ENCODE measurements at places on chromosomes 12 and 14.

DNA sequence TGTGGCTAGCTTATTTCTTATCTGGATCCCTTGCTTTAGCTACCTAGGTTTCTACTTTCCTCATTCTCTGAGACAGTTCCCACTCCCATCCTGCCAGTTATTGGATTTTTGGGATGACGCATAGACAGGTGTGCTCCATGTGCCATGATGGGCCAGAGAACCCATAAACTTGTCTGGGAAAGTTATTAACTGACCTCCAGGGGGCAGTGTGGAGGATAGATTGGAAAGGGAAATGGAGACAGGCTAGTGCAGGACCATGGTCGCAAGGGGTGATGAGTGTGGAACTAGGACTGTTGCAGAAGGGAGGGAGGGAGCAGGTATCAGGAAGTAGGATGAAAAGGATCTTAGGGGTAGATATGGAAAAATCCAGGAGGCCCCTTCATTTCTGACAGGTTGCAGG is 80.3 kb downstream of the ESRRB start:
- DNase-seq = no peak

DNA sequence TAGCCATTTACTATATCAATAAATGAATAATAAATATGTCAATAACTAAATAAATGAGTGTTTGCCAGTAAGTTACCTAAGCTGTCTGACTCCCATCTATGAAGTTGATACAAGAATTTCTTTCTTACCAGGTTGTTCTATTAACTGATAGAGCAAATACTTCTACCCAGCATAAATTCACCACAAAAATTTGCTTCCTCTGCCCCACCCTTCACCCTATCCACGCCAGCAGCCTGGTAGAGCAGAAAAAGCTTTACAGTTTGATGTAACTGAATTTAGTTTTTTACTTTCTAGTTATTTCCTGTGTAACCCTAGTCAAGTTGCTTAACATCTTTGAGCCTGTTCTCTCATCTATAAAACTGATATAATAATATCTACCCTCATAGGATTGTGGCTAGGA is 94.9 kb upstream of the SLC16A7 start:
- DNase-seq = no peak

DNA sequence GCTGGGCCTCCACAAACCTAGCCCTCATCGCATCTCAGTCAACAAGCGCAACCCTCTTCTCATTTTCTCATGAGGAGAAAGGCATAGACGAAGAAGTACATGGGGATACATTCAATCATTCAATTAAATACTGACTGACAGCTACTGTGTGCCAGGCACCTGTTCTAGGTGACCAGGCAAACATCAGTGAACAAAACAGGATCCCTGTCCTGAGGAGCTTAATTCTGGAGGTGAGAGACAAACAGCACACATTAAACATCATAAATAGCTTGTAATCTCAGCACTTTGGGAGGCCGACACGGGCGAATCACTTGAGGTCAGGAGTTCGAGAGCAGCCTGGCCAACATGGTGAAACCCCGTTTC is 362 bp upstream of the ACYP1 start:
- no peak for DNase-seq

DNA sequence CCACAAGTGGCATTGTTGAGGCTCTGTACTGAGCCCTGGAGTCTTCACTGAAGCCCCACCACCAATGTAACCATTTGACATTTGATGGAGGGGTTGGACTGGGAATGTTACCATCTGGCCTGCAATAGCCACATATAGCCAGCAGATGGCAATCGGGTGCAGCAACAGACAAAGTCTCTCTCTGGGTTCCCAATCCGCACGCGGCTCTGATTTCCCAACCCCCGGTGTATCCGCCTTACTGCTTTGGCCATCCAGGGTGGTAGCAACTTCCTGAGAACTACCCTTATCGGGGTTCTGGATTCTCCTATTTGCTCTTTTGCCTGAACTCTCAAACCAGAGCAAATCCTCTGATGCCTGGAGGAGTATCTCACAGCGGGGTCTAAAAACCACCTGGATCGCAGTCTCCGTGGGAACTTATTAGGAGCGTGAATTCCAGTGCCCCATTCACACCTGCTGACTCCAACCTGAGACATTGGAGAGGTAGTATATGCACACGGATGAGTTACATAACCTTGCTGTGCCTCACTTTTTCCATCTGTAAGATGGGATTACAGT is 14.2 kb downstream of the VRTN start:
- peak; percentile 11 for DNase-seq

DNA sequence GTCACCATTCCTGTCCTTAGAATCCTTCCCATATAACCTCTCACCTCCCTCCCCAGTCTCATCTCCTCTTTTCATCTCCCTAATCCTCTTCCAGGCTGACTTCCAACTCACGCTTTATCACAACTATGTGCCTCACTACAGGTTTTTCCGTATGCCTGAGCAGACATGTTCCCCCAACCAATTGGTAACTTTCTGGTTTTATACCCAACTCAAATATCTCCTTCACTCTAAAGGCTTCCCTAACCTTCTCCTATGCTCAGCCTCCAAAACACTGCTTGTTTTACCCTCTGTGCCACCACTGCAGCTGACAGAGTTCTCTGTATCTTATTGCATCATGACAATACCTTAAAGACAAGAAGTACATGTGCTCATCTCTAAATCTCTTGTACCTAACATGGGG is 139.7 kb downstream of the KSR2 start:
- no peak for DNase-seq

DNA sequence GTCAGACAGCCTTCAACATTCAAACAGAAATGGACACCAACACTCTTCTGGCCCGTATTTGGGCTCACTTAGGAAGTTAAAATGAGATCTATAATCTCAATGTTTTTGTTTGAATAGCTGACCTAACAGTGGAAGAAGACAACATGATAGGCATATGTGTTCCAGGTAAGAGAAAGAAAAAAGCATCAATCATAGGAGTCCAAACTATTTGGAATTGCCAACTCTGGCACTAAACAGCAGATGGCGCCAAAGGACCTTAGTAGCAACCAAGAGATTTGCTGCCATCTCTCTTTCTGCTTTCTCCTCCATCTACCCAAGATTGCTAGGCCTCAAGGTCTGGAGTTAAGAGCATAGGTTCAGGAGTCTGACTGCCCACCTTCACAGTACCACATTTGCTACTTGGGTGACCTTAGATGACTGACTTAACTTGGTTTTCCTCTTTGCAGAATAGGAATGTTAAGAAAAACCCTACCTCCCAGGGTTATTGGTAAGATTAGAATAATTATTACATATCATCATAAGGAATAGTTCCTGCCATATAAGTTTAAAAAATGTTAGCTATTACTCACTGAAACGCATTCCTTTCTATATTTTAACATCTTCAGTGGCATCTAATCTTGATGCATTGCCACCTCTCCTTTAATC is 30.2 kb downstream of the PEX5 start:
- DNase-seq = no peak

- no peak for DNase-seq
These were observed 35.7 kb downstream of the DCAF5 start for GRCh38 chr14:69117020-69117767.

GRCh38 chr14:100907240-100907639 is 3.7 kb upstream of the RTL1 start:
- no peak for DNase-seq

GRCh38 chr12:26830363-26830762 is 2.6 kb downstream of the ITPR2 start:
- DNase-seq = no peak

- no peak for DNase-seq
These were observed 66.8 kb downstream of the GLRX5 start for GRCh38 chr14:95601650-95602049.

DNA sequence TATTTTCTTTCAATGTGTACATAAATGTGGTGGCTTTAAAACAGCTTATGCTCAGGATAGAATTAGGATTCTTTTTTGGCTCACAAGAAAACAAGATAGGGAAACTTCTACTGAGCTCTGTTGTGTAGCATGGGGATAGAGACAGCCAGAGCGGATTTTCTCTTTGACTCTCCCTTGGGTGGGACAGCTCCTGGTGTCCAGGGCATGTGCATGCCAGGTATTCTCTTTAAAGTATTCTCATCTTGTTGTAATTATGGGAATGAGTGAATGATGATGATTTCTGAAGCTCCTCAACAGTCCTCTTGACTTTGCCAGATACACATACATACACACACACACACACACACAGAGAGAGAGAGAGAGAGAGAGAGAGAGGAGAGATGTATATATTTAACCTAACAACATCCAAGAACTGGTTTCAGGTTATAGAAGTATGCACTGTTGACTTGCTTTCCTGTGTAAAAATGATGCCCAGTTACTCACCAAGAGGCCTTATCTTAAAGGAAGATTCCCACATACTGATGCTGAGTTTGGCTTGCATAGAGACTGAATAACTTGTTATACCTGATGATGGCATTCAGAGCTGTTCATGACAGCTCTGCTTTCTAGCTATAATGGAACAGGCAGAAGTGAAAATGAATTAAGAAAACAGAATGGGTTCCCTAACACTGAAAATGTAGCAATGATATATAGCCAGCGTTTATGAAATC is 387.5 kb downstream of the EGLN3 start:
- no peak for DNase-seq

DNA sequence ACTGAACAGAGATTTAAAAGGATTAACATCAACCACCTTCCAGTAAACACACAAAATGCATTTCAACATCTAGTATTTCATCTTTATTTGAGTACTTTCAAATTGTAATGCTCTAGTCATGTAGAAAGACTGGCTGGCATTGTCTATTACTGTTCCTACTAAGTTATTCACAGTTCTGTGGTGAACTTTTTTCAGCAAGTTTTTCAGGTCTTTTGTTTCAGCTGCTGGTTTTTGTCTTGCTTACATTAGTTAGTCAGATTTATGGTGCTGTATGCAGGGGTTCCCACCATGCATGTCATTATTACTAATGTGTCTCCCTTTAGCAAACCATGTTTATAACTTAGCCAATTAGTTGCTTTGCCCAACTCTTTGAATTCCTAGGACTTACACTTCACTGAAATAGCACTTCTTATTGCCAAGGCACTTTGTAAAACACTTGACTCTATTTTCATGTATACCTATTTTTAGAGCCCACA is 253.4 kb upstream of the KITLG start:
- DNase-seq = no peak

DNA sequence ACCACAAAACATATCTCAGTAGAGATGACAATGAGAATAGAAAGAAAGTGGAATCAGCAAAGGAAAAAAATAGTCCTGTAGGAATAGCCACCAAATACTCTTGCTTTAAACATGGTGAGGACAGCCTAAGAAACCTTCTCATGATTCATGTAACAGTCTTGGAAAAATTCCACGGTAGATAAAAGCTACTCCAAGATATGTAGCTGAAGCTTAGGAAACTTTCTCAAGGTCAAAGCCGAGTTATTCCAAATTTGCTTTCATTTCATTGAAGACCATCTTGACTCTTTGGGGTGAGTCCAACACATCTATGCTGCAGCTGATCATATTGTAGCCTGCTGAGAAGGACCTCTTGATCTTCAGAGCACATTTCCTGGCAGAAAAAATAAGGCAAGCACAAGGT is 157.6 kb downstream of the PAH start:
- no peak for DNase-seq

DNA sequence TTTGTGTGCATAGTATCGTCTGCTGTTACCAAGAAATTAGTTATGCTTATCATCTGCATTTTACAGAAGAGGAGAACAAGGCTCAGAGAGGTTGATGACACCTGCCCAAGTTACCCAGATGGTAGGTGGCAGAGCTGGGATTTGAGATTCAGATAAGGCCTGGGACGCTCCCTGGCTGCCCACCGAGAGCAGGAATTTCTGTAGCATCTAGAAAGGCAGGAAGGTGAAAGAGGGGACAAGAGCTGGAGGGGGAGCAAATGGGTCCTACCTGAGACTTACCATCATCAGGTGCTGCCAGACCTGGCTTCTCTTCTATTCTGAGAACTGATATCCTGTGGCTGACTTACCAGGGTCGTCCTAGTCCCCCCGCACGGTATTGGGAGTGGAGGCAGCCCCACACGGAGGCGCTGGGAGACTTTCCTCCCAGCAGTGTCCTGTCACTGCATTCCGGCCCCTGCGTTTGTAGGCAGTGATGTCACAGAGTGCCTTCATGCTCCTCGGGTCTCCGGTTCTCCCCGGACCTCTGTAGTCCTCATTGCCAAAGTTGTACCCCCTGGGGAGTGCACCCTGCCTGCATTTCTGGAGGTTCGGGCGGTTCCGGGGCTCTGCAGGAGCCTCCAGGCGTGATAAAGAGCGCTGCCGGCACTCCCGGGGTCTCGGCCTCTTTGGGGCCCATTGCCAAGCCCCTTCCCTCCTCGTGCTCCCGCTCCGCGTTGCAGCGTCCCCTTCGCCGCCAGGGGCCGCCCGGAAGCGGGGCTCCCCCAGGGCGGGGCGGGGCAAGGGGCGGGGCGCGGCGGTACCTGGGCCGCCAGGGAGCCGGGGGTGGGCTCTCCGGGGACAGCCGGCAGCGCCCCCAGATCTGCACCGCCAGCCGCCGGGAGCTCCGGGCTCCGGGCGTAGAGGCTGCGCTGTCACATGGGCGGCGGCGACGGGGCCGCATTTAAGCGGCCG is at the start of gene CABP1:
CABP1 (plus strand) TSS at position 856 of the 951 bp plus-strand sequence; CDS start at position 916, 60 bp downstream.
- no peak for DNase-seq

DNA sequence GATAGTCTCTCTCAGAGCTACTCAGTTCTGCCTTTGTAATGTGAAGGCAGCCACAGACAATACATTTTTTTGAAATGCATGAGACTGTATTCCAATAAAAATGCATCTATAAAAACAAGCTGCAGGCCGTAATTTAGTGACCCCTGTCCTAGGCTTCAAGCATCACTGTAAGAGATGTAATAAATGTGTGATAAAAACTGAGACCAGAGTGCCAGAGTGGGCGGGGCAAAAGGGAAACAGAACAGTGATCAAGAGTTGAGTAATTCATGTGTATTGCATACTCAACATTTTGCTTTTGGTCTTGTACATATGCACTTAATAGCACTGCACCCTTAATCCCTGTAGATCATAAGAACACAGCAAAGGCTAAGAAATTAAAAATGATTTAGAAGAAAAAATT is 743.5 kb downstream of the DIO2 start:
- DNase-seq = no peak

- DNase-seq = no peak
These were observed 309.1 kb upstream of the FKBP4 start for GRCh38 chr12:2485681-2486080.

GRCh38 chr14:79167957-79168356 is 997.8 kb downstream of the NRXN3 start:
- no peak for DNase-seq

DNA sequence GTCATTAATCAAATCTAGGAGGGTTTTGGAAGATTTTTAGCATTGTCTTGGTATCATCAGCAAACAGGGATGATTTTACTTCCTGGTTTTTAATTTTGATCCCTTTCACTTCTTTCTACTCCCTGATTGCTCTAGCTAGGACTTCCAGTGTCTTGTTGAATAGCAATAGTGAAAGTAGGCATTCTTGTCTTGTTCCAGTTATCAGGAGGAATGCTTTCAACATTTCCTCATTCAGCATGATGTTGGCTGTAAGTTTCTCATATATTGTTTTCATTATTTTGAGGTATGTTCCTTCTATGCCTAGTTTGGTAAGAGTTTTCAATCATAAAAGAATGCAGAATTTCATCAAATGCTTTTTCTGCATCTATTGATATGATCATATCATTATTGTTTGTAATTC is 244.2 kb upstream of the CLEC14A start:
- no peak for DNase-seq

DNA sequence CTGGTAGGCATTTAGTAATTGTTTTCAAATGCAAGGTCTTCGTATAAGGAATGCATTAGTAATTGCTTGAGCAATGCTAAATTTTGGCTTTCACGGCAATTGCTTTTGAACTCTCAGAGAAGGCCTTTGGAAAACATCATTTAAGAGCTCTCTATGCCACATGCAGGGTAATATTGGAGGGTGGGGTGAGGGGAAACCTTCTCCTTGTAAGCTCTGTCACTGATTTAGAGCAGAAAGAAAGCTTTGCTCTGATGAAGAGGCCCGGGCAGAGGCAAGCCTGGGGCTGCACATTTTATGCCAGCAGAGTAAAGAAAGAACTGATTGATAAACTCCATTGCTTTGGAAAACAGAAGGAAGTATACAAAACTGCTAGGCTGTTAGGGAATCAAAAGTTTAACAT is 70.9 kb downstream of the TRIM9 start:
- no peak for DNase-seq

Measured in GM04503 (cell line).